ENCODE measurements at places on chromosomes 13 and 19.

GRCh38 chr13:24218338-24218737 is 57.8 kb downstream of the SPATA13 start:
- no peak for DNase-seq

DNA sequence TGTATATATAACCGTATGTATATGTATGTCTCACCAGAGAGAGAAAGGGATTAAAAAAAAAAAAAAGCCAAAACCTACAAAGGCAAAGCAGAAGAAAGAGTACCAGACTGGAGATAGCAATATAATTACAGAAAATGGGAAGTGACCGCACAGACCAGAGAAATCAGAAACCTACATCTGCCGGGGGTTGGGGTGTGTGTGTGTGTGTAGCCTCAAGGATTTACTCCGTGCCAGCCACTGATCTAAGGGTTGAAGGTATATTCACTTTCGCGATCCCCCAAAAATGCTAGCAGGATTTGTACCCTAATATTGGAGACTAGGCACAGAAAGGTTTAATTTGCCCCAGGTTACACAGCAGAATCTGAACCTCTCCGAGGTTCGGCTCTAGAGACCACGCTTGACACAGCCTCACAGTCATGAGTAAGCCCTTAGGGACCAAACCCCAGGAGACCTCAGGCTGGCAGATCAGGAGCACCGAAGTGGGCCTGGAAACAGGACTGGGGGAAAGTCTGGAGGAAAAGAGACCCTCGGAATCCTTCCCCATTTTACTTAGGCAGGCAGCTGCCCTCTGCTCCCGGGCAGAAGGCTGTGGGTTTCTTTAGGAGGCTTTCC is 14.8 kb downstream of the ARL11 start:
- DNase-seq, result no peak

DNA sequence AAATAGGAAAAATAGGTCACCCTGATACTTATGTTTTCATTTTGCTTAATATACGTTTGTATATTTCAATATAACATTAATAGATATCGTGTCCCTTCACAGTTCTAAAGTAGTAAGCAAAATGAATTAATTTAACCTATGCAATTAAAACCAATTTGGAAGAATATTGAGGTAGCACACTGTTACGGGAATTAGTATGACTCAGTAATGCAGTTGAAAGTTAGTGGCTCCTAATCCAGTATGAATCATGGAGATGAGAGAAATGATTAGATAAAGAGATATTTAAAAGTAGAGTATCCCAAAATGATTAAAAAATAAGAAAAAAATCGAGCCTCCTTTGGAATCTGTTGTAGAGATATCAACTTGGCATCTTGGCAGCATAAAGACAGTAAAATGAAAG is 177.0 kb upstream of the SLITRK6 start:
- no peak for DNase-seq

DNA sequence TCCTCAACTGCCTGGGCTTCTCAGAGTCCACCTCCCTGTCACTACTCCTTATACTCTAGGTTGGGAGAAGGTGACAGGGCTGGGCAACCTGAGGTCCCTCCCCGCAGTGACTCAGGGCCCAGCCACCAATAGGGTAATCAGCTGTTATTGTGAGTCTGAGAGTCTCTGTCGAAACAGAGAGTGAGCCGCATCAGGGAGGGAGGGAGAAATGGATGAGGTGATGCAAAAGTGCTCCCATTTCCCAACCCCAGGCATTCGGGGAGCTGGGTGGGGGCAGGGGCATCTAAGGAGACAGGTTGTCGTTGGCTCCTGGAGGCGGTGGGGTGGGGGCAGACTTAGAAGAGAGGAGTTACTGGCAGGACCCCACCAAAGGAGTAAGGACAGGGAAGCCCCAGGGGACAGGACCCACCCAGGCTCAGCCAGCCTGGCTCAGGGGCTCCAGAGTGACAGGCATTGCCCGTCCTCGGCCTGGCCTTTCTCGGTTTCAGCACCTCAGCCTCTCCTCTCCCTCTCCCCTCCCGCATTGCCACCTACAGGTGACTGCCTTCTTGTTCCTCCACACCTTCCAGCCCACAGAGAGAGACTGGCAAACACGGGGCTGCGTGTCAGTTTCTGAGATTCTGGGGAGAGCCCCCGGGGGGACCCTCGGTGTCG is at the start of gene DMKN:
TSS of gene DMKN (minus strand) at position 22 of the 654 bp plus-strand sequence. CDS start 174 bp downstream, outside the sequence.
- DNase-seq, result no peak

DNA sequence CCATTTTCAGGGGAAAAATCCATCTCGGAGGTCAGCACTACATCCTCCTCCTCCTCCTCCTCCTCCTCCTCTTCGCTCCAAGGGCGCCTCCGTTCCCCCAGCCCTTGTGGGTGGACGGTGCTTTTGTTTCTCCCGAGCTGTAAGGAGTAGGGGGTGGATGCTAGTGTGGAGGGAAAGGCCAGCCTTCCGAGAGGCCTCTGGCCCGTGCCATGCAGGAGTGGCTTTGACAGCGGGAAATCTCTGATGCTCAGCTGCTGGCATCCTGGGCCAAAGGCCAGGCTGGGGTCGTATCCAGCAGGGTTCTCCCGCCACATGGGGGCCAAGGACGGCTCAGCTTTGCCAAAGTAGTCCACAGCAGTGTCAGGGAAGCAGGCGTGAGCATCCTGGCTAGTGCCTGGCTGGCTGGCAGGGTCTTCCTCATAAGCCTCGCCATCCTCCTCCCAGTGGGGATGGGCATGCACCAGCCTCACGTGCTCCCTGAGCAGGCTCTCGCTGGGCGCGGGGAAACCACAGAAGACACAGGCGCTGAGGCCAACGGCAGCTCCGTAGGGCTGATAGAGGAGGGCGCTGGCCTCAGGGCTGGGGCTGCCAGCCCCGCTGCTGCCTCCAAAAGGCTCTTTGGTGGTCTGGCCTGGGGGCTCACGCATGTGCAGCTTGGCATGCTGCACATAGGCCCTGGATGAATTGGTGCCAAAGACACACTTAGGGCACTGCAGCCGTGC is 10.5 kb downstream of the WIZ start:
- DNase-seq, result no peak

- no peak for DNase-seq
Measured at GRCh38 chr13:93172109-93172508, 54.5 kb upstream of the GPC6 start.

DNA sequence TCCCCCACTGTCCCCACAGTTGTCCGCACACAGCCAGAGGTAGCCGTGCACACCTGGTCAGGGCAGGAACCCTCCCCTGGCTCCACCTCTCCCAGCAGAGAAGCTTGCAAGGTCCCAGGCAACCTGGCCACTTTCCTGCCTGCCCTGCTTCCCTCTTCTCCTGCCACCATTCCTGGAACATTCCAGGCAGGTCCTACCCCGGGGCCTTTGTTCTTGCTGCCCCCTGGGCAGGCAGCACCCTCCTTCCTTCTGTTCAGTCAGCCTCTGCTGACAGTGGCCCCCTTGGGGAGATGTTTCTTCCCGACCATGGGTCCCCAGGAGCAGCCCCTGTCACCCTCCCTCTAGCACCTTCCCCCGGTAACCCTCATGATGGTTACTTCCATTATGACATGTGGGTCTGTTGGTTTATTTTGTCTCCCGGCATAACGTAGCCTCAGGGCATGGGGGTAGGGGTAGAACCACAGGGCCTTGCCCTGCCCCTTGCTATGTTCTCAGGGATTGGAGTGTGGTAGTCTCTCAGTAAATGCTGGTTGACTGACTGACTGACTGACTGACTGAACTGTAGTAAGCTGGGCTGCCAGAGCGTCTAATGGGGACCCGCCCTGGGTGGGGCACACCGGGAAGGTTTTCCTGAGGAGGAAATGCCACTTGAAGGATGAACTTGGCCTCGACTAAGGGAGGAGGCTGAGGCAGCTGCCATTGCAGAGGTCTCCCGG is 10.8 kb downstream of the PAK4 start:
- no peak for DNase-seq

DNA sequence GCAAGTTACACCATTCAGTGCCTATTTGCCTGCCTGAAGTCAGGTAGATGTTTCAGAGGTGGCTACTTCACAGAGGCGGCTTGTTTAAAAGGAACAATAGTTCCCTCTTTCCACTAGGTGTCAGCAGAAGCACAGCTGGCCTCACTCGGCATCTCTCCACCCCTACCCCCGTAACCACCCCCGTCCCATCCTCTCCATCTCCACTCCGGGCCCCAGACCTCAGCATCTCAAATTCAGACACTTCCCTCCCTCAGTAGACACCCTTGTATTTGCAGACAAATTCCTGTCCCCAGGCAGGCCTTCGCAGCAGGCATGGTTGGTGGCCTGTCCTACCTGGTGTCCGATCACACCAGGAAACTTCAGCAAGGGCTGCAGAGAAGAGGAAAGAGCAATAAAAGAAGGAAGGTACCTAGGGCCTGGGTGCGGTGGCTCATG is 9.1 kb upstream of the DPP9 start:
- DNase-seq, result peak; percentile 61

GRCh38 chr19:32032561-32032960 is 312.8 kb upstream of the ZNF507 start:
- DNase-seq, result no peak

GRCh38 chr19:45098521-45099466 is 5.8 kb downstream of the PPP1R37 start:
- DNase-seq, result no peak
